ENCODE measurements at places on chromosomes 1 and 21.

GRCh38 chr1:204932573-204932909 is 61.9 kb downstream of the NFASC start:
- no peak for DNase-seq

DNA sequence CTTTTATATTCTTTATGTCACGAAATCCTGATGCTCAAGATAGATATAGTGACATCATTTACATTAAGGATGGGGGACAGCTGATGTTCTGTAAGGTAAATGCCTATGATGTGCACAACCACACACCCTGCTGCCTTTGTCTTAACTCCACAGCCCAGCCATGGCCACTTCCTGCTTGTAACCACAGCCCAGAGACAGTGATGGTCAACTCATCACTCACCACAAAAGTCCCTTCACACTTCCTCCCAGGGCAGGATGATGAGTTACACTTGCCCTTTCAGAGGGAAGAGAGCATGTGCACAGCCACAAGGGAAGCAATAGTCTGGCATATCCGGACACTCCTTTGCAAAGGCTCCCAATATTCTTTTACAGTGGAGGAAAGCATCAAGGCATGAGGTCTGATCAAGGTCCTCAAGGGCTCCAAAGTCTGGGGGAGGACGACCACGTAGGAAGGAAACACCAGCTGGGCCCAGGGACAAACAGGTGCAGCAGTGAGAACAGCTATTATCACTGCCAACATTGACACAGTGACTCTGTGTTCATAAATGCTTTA is 53.8 kb downstream of the PLPP3 start:
- DNase-seq = peak; percentile 75

DNA sequence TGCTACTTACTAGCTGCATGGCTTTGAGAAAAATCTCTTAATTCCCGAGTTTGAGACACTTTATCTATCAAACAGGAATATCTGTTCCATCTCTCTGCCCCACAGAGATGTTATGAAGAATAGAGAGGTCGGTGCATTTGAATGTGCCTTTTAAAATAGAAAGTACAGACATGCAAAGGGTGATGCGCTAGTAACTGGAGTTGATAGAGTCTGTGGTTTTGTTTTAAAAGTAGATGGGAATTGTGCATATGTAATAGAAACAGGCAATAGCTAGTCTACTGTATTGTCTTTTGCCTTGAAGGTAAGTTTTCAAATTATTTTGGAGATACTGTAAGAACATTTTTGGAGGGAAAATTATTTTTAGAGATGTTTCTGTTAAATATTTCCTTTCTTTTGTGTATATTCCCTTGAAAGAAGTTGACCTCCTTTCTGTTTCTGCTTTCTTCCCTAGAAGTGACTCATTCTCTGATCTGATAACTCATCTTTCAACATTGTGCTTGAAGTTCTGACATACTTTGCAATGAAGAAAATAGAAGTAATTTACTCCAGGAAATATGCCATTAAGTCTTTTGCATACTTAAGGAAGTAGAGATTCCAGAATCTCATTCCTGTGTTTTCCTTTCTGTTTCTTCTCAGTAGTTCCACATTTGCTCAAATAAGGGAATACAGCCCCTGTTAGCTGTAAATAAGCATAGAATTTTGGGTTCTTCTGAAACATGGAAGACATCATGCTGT is 151.6 kb downstream of the SDCCAG8 start:
- peak; percentile 50 for DNase-seq

- DNase-seq = peak; percentile 89
Observed at GRCh38 chr1:175129182-175129581, 61.5 kb downstream of the TNN start.

GRCh38 chr1:9960706-9961562 is 17.7 kb downstream of the NMNAT1 start:
- peak; percentile 8 for DNase-seq

- no peak for DNase-seq
Observed at GRCh38 chr1:28314547-28314941, 14.3 kb upstream of the MED18 start.

GRCh38 chr1:99652881-99653281 is 7.0 kb downstream of the PALMD start:
- no peak for DNase-seq

GRCh38 chr1:147772570-147772969 is 12.2 kb upstream of the GJA5 start:
- DNase-seq = no peak

GRCh38 chr1:32464716-32465577 is at the start of gene ZBTB8B:
ZBTB8B (plus strand) TSS chr1:32465072; CDS start chr1:32470625, 5,553 bp downstream.
- DNase-seq = peak; percentile 20

GRCh38 chr1:201925981-201926645 is 20.2 kb downstream of the LMOD1 start:
- no peak for DNase-seq

DNA sequence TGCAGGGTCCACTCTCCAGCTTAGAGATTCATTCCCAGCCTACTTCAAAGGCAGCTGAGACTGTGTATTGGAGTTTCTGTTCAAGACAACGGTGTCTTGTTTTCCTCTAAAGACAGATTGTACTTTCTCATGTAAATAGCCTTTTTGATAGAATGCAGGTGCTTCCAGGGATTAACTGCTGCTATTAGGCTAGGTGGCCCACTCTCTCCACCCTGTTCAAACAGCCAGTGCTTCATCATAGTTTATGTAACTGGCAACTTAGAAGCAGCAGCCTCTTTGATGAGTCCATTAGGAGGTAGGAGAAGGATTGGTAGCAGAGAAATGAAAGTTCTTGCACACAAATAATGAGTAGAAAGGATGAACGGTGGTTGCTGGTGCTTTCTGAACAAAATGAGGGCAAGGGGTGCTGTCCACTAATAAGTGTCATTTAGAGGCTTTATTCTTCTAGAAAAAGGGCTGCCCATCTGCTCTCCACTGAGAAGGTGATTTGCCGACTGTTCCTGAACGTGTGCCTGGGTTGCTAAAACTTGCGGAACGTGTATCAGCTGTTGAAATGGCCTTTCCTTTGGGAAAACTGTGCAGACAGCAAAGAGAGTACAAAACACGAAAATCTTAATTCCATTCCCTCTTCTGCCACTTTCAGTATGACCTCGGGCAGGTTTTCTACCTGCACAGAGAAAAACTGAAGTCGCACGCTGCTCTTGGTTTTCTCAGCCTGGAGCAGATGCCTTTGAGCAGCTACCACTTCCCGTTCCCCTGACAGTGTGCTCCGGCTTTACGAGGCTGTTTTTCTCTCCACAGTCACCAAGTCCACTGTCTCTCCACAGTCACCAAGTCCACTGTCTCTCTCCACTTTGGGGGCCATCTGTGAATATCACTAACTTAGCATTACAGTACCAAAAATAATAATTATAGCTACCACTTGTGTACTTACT is 228.9 kb downstream of the KIF26B start:
- DNase-seq = no peak

DNA sequence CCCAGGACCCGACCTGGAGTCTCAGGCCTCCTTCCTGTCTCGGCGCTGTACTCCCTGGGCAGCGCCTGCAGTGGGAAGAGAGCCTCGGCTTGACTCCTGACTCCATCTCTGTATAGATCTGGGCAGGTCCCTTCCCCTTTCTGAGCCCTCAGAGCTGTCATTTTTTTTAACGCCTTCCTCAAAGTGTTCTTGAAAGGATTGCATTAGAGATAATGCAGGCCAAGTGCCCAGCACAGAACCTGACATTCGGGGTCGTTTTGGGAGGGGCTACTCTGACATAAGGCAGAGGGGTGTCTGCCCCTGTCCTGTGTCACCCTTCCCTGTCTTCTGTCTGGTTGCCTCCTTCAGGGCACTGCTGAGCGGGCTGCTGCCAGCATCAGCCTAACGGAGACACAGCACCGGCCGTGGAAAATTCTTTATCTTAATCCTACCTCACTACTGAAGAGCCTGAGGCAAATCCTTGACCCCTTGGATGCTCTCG is 271.6 kb downstream of the TRABD2B start:
- no peak for DNase-seq

GRCh38 chr1:87292684-87293493 is 35.8 kb upstream of the LMO4 start:
- peak; percentile 64 for DNase-seq

GRCh38 chr1:222730866-222731265 is 6.1 kb upstream of the FAM177B start:
- no peak for DNase-seq

GRCh38 chr21:25563361-25564116 is 43.7 kb downstream of the MRPL39 start:
- DNase-seq = no peak

DNA sequence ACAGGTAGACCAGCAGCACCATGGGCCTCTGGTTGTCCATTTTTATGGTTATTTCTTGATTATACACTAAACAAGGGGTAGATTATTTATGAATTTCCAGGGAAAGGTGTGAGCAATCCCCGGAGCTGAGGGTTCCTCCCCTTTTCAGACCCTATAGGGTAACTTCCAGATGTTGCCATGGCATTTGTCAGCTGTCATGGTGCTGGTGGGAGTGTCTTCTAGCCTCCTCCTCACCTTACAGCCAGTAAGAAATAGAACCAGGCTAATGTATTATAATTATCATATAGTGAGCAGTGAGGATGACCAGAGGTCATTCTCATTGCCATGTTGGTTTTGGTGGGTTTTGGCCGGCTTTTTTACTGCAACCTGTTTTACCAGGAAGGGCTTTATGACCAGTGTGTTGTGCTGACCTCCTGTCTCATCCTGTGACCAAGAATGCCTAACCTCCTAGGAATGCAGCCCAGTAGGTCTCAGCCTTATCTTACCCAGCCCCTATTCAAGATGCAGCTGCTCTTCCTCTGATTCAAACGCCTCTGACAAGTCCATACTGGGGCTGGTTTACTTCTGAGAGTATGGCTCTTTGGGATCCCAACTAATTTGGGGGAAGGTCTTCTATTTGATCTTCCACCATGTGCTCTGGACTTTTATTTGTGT is 13.5 kb upstream of the TINAGL1 start:
- no peak for DNase-seq

GRCh38 chr1:167825419-167826079 is 88.4 kb downstream of the ADCY10 start:
- DNase-seq = no peak

DNA sequence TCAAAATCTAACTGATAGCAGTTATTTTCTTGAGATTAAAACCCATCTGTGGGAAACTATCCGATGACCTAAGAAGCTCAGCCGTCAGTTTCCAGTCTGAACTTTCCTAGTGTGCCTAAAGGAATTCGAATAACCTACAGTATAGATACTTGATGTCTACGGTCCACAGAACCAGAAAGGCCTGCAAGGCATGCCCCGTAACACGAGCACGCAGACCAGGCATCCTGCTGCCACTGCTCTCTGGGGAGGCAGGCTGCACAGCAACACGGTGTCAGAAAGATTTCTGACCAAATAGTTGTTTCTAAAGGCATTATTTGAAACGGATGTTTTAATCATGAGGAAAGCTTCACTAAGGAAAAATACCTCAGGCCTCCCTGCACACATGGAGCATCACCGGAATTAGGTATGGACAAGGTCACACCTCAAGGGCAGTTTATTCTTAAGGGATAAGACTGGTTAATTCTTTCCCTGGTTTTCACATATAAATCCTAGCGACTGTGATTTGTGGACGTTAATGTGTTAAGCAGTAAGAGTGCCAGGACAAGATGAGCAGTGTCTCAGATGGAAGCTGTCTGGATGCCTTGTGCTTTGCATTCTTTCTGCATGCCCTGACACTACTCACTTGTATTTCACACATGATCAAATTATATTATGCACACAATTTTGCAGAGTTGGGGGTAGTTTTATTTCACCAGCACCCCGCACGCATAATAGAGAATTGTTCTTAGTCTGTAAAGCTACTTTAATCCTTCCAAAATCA is 49.0 kb upstream of the NADK start:
- no peak for DNase-seq

- no peak for DNase-seq
Observed at GRCh38 chr1:106875622-106876021, 180.9 kb upstream of the PRMT6 start.

GRCh38 chr1:112808861-112809684 is 93.9 kb upstream of the PPM1J start:
- peak; percentile 66 for DNase-seq

Measured in fibroblast of mammary gland (primary cell).